Stimulated activated CD4-positive, alpha-beta T cell treated with anti-CD3 and anti-CD28 coated beads, TNF-alpha, amount 100 ng/mL, for 4 hours (primary cell): ENCODE measurements at places on chromosomes 16 and 17.

- no peak for DNase-seq
These were observed at the start of gene TNS4 for GRCh38 chr17:40501499-40501911. TSS of gene TNS4 (minus strand) at chr17:40501623. CDS start at chr17:40496425, 5,198 bp downstream.

DNA sequence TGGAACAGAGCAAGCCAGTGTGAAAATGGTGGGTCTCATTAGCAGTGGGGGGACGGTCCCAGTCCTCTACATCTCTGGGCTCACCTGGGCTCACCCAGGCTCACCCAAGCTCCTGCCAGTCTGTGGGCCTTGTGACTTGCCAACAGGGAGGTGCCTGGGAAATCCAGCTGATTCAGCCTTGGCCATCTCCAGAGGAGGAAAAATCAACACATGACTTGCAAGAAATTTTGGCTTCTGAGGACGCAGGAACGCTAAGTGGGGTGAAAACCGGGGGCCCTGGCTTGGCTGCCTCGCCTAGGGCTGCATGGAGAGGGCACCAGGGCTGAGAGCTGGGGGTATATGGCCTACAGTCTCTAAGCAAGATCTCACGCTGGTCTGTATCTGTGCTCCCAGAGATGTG lies 47.7 kb downstream of the VAC14 start:
- DNase-seq: no peak

GRCh38 chr17:35183332-35183731 lies 10.9 kb downstream of the SLC35G3 start:
- no peak for DNase-seq

DNA sequence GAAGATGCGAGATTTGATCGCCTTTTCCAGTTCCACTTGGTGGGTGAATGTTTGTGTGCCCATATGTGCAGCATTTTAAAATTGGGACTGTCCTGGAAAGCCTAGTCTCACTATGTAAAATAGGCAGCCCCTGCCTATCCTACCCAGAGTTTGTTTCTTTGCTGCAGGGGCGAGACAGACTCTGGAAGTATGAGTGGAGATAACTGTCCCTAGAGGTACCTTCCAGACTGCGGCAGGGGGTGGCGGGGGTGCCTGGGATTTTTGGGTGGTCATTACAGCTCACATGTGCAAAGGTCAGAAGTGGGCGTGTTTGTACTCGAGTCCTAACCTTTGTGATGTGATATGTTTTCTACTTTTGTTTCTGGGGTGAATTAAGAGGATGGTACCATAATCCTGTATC lies 36.6 kb downstream of the MPRIP start:
- DNase-seq: no peak

- no peak for DNase-seq
These were observed 676.2 kb downstream of the CDH11 start for GRCh38 chr16:64445649-64446048.

DNA sequence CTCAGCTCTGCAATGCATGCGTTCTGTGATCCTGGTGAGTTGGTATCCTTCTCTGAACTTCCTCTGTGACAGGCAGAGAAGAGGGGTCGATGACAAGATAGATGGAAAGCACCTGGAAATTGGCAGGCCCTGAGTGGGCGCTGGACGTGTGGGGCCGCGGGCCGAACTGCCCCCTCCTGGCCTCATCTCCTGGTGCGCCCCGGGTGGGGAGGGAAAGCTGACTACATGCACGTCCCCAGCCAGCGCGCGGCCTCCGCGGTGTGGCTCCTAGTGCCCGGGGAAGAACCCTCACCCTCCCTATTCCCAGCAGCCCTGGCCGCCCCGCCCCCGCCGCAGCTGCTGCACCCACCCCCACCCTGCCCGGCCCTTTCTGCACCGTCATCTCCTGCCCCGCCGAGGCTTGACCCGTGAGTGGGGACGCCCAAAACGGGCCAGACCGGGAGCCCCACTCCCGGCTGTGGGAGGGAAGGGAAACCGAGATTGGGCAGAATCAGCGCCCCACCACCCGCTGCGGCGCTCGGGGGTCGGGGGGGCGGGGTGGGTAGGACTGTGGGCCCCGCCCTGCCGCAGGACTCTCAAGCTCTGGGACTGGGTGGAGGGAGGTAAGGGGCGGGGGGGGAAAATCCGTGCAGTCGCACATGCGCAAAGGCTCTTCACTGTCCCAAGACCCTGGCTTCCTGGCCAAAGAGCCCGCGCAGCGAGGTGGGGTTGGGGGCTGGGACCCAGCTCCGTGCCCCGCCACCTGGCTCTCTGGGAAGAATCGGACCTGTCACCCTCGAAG lies at the start of gene NOL3:
NOL3 (plus strand) TSS at position 371 of the 781 bp plus-strand sequence.
- DNase-seq: no peak

DNA sequence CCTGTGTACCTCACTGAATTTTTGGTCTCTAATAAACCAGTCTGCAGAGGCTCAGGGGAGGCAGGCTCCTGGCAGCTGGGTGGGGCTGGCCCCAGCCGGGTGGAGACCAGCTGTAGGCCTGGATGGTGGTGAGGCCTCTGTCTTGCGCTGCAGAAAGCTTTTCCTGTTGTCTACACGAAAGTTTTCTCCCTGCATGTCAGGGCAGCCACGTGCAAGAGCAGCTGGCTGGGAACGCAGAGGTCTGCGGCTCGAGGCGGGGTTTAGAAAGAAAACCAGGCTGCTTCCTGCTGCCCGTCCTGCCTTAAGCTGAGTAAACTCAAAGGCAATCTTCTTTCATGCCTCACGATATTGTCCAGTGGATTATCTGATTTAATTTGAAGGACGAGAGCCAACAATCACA lies 2.4 kb downstream of the SERPINF1 start:
- no peak for DNase-seq

DNA sequence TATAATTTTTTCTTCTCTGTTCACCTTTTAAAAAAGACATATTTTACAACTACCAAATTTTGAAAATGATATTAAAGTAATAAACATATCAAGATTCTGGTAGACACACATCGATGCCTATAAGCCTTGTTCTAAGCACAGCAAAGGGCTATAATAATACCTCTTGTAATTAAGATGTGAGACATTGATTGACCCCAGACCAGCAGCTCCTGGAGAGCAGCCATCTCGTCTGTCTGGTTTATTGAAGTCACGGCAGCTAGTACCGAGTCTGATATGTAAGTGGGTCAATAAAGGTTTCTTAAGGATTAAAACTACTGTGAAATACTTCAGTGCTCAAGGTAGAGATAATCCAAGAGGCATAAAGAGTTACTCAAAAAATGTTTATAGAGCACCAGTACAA lies 76.1 kb downstream of the C17orf58 start:
- DNase-seq: no peak

DNA sequence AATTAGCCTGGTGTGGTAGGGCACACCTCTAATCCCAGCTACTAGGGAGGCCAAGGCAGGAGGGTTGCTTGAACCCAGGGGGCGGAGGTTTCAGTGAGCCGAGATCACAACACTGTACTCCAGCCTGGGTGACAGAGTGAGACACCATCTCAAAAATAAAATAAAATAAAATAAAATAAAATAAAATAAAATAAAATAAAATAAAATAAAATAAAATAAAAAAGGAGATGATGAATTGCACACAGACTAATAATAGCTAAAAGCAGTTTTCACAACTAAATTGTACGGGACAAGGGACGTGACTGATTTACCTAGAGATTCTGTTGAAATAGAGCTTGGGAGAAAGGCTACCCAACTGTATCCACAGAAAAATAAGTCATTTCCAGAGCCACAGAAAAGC lies 1471.3 kb downstream of the CDH11 start:
- DNase-seq: no peak

DNA sequence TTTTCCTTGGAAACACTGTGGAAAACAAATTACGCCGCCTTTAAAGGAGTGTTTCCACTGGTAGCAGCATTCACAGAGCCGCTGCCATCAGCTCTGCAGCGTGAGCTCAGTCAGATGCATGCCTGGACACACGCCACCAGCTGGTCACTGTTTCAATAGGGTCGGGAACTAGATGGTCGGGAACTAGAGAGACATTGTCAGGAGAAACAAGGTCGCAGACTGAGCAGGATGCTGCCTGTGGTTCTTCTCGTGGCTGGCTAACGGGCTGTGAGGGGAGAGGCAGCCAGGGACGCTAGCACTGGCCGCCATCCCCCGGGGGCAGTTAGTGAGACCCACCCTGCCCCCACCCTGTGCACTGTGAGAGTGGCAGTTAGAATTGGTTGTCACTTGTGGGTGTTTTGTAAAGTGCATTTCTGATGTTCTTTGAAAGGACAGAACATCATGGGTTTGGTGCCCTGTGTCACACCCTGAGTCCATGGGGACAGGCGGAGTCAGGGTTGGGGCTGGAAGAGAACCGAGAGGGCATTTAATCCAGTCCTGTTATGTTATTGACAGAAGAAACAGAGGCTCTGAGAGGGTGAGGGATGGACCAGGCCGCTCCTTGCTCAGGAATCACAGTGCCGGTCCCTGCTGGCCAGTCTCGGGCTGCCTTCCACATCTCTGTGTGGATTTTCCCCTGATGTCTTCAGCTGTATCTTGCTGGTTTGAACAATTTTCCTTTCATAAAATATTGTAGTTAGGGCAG lies 86.3 kb downstream of the SPECC1 start:
- DNase-seq: no peak

DNA sequence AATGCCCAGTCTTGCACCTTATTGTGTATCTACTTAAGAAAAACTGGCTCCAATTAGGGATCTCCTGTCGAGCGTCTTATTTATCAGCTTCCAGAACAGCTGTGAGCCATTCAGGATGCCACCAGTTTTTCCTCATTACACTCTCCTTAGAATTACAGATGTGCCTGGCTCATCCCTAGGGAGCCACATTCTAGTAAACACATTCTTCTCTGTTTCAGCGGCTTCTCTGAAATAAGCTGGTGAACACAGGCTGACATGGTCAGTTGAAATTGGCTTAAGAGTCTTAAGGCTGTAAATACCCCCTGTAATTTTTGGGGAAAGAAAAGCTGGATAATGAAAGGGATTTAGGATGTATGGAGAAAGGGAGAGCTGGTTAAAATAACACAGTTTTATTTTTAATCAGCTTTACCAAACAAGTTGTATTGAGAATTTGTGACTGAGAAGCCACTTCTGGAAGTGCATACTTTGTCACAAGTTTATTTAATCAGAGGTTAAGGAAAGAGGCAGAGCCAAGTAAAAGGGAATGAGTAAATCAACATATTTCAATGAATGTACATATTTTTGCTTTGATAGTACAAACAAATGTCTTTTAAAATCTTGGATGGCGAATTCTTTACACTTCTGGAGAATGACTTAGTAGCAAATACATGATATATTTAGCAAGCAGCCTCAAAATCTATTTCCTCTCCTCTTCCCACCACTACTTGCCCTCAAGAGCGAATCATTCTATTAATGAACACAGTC lies 562.0 kb upstream of the GOT2 start:
- DNase-seq: no peak

DNA sequence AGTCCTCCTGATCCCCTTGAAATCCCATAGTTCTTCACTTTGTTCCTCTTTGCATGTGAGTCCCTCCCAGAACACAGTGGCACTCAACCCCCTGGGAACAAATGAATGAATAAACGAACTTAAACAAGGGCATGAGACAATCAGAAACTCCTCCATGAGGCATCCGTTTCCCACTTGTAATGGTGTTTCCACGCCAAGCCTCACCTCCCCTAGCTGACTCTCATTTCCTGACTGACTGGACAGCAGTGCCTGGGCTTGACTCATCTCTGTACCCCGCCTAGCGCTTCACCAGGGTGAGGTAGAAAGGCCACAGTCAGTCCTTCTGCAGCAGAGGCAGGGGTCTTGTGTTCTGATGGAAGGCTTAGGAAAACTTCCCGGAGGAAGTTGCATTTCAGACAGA lies 14.2 kb downstream of the KIF1C start:
- DNase-seq: no peak

DNA sequence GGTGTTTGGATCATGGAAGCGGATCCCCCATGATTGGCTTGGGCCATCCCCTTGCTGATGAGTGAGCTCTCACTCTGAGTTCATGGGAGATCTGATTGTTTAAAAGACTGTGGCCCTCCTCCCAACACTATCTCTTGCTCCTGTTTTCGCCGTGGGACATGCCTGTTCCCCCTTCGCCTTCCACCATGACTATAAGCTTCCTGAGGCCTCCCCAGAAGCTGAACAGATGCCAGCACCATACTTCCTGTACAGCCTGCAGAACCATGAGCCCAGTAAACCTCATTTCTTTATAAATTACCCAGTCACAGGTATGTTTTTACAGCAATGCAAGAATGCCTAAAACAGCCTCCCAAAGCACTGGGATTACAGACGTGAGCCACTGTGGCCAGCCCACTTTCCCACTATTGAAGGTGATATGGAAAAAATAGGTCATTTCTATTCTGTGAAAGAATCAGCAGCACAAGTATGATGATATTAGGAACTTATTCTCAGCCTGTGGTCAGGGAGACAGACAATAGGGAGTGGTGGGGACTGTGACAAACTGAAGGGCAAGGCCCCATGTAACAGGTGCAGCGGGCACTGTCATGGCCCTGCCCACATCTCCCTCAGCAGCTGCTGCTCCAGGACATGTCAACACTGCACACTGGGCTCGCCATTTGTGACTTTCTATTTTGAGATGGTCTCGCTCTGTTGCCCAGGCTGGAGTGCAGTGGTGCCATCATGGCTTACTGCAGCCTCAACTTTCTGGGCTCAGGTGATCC lies 33.7 kb upstream of the LITAF start:
- DNase-seq: no peak

DNA sequence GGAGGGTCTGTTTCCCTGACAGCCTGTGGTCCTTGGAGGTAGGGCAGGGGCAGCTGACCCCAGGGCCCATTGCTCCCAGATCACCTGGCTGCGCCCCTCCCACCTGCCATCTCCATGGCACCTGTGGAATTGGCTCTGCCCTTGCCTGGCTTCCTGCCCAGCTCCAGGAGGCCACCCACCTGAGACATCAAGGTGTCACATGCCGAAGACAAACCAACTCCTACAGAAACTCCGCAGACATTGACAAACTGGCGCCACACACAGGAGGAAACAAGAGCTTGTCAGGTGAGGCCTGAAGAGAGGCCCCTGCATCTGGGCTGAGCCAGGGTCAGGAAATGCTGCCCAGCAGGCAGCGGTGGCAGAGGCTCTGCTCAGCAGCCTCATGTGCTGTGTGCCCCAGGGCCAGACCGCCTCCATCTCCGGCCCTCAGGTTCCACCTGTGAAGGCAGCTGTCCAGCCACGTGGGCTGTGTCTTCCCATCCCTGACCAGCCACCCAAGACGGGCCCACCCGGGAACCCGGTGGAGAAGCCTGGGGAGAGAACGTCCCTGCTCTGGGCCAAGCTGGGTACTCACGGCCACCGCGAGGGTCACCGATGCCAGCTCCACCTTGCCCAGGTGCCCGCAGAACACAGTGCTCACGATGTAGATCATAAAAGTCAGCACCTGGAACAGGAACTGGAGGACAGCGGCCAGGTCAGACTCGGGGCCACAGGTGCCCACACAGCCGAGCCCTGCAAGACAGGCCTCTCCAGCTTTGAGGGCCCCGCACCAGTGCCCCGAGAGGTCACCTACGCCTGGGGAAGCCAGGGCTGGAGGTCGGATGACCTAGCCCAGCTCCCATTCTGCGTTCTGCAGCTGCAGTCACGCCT lies 1.6 kb downstream of the SLC47A2 start:
- DNase-seq: no peak
